ENCODE measurements at places on chromosomes 7 and 10.

DNA sequence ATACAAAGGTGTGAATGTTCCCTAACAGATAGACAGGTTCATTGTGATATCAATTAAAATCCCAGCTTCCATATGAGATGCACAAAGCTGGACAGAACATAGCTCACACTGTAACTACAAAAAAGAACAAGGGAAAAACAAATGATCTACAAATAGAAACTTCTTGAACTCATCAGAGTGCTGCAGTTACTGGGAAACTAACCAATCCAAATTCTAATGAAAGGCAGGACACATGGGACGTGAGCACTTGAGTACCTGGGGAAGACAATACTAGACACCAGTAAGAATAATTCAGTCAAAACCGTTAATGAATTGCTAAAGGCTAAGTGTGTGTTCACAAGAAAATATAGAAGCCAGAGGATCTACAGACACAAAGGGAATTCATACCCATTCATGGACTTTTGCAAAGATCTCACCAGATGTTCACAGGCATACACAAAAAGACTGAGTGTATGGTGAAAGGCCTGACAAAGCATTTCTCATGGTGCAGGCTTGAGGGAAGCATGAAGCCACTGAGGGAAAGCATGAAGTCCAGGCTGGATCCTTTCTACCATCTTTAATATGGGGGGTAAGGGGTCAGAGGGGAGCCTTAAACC lies 7.8 kb upstream of the GPR22 start:
- DNase-seq = no peak

DNA sequence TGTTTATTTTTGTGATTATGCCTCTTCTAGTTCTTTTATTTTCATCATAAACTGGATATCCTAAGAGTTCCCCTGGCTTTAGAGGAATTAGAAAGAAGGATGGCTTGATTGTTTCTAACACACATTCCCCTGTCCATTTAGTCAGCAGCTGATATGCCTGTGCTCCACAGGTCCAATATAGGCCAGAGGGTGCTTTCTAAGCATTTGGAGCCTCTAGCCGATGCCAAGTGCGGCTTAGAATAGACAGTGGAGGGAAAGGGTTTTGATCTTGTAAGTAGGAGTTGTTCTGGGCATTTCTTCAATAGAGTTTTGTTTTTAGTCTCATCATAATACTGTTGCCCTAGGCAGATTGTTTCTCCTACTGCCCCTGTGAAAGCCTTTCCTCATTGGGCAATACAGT lies 6.6 kb downstream of the CYP3A43 start:
- DNase-seq = no peak

- DNase-seq = no peak
Observed at GRCh38 chr7:127245607-127246006, 7.1 kb downstream of the GRM8 start.

GRCh38 chr7:32762925-32763293 lies 128.7 kb downstream of the KBTBD2 start:
- DNase-seq = no peak

GRCh38 chr7:48421357-48421756 lies 250.1 kb downstream of the ABCA13 start:
- no peak for DNase-seq

DNA sequence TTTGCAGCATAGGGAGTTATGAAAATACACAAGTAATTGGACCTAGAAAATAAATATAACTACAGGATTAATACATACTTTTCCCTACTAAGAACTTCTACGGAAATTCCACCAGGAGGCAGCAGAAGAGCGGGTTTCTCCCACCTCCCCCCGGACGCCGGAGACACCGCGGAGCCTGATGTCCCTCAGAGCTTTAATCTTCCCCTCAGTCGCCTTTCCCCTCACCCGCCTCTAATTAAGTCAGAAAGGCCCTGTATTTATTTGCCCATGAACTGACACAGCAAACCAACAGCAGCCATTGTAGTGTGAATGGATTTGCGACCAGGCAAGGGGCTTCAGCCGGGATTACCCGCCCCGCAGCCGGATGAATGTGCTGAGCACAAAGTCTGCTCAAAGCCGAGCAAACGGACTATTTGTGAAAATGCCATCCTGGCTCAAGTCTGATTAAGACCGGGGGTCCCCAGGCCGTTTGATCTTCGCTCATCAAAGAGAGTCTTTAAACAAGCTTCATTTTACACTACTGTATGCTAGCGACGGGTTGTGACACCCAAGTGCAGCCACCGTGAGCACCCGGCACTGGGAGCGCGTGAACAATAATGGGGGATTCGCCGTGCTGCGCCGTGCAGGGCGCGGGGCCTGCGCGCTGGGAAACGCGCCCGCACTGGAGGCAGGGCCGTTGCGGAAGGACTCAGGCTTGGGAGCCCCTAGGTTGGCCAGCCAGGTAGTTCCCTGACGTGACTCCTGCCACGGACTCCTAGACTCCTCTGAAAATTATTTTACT lies 5.6 kb upstream of the DKK1 start:
- DNase-seq = no peak

DNA sequence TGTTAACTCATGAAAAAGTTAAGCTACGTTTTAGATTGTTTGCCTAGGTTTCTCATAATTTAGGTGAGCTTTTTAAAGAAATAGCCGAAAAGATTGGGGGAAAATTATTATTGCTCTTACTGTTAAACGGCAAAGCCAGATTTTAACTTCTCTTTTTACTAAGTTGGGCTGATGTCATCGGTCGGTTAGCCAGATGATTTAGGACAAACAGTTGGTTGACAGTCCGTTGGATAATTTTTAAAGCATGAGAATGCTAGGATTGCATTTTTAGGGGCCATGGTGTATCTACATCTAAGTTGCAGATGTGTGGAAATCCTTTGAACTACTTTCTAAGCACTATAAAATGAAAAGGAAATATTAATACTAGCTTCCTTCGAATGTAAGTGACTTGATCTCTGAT lies 280.9 kb upstream of the AKR1E2 start:
- DNase-seq = no peak

DNA sequence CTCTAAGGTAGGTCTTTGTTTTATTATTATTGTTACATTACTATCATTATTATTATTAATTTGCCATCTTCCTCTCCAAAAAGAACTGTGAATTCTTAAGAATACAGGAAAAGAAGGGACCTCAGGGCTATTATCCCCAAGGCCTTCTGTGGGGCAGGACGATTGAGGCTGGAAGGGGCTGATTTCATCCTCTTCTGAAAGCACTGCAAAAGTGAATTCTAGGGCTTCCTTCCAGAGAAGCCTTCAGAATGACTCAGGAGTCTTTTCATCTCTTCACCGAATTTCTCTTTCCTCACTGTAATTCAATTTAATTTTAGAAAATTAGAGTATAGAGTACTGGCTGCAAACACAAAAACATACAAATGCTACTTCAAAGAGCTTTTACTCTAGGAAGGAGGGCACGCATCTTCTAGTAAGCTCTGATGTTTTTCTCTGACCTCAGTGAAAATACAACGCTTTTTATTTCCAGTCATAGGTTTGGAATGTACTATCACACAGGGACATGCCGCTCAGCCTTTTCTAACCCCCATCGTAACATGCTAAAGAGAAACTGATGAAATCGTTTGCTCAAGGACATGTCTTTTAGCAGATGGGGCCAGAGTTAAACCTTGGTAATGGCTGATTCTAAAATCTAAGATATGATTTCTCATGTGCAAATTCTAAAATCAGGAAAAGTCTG lies 280.2 kb upstream of the PITRM1 start:
- no peak for DNase-seq

DNA sequence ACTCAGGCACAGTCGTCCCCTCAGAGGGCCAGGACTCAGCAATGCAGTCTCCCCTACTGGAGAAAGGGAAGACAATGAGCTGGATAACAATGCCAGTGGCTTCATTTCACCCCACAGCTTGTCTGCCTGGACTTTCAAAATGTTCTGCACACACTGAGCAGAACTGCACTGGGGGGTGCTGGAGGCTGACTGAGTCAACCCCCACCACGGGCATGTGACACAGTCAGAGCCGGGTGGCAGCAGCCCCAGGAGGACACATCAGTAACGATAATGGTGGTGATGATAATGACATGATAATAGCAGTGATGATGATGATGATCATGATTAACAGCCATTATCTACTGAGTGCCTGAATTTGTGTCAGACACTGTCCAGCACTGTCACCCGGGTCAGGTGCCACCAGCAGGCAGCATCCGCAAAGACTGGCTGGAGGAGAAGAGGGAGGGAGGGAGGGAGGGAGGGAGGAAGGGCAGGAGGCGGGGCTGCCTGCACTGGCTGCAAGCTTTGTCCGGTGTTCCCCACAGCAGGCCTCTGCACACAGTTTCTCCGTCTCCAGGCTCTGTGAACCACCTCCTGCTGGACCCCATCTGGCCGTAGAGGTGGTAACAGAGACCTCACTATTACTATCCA lies 67.4 kb downstream of the PLXNA4 start:
- DNase-seq = no peak

DNA sequence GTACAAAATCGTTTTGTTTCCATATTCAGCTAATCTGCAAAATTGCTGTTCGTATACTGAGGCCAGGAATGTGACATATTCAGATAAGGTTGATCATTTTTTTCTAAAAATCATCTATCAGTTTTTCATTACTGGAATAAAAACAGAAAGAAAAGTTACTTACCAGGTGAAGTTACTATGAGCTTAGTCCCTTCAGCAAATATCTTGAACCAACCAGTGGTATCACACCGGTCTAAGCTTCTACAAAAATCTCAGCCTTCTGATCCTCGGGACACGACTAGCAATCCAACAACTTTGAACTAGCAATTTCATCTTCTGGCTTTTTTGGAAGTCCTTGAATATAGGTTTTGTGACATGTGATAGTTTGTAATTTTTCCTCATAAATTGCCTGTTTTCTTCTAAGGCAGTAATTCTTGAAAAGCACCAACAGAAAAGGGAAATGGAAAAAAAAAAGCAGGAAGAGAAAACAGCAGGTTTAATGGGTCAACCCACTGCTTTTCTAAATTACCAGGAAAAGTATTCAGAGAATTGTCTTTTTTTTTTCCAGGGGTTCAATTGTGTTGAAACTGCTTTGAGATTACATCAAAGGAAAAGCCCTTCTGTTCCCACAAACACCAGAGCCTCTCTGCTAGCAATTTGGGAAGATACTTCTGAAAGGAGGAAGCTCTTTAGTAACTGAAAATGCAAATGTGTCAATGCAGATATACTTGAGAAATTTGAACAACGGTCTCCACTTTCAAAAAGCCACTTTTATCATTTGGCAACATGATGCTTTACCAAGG lies 2.9 kb upstream of the TARP start:
- DNase-seq = no peak

DNA sequence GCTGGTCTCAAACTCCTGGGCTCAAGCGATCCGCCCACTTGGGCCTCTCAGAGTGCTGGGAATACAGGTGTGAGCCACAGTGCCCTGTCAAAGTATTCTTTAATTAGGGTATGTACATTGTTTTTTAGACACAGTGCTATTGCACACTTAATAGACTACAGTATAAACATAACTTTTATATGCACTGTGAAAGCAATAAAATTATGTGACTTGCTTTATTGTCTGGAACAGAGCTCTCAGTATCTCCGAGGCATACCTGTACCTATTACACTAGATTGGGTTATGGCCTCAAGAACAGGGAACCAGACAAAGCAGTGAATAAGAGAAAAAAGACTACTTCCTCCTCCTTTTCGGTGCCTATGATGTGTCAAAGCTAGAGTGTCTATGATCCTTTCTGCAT lies 13.1 kb downstream of the ATOH7 start:
- no peak for DNase-seq

- DNase-seq = no peak
Observed at GRCh38 chr7:39664057-39664456, 40.7 kb downstream of the RALA start.

DNA sequence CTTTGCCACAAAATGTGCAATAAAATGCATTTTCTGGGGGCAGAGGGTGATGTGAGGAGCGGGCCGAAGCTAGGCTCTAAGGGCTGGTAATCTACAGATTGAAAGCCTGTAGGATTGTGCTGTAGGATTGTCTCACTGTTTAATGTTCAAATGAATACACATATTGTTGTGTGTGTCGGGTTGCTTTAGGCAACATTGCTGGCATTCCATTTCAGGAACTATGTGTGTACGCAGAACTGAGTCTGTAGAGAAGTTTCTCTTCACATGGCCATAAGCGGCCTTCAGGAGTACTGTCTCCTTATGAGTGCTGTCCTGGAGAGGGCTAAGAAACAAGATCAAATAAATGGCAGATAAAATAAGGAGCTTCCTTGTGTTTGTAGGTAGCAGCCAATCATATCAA lies 540.2 kb downstream of the GATA3 start:
- DNase-seq = no peak

- no peak for DNase-seq
Observed at GRCh38 chr7:92834507-92835260, 1.7 kb downstream of the CDK6 start.

DNA sequence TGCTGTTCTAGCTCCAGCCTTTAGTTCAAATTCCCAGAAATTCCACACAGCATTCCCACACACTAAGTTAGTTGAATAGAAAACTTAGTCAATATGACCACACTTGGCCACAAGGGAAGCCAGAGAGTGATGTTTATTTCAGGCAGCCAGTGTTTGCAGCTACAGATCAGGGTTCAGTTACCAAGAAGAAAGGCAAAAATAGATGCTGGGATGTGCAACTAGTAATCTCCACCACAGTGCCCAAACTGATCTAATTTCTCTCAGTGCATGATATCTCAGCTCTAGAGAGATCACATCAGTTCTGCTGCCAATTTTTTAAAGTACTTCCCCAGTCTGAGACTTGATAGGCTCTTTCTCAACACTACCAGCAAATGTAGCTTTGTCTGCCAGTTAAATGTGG lies 17.6 kb downstream of the SLF2 start:
- no peak for DNase-seq

DNA sequence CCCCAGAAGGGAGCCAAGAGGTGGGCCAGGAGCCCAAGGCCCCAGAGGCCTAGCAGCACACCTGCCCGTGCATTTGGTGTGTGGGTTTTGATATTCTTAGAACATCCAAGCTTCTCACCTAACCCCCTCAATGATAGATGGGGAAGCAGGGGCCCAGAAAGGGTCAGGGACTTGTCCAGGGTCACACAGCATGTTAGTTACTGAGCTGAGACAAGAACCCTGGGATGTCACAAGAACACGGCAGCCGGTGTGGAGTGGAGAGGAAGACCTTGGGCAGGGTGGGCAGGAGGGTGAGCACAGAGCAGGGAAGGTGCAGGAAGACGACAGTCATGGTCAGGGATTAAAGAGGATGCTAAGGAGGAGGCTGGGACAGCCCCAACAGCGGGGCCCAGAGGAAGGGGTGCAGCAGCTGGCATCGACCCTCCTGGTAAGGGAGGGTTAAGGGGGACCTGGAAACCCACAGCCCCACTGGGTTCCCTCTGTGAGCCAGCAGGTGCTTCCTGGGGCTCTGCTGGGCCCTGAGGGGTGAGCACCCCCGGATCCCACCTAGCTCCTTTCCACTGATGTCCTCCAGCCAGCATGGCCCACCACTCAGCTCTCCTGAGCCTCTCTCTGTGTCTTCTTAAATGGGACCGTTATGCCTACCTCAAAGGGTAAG lies 44.4 kb downstream of the UNC5B start:
- no peak for DNase-seq

DNA sequence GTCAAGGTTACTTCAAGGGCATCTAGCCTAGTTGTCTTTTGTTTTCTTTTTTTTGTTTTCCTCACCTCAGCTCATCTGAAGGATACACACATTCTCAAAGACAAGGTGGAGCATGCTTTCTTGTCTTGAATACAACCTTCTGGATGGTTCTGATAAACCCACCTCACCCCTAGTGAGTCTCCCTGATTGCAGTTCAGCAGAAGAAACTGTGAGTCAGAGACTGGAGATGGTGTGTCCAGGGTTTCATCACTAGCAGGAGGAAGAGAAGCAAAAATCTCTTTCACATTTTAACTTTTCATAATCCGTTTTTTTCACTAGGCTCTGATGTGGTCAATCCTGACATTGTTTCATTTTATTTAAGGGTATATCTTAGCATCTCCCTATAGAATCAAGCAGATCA lies 143.0 kb upstream of the NRBF2 start:
- DNase-seq = no peak

- no peak for DNase-seq
Observed at GRCh38 chr10:8873310-8873709, 818.8 kb downstream of the GATA3 start.

Data from activated CD4-positive, alpha-beta T cell treated with anti-CD3 and anti-CD28 coated beads for 1 hour (primary cell).